NCI-H524 treated with DMSO at 0.1 percent for 48 hours (cell line): ENCODE measurements at places on chromosomes 4 and X.

DNA sequence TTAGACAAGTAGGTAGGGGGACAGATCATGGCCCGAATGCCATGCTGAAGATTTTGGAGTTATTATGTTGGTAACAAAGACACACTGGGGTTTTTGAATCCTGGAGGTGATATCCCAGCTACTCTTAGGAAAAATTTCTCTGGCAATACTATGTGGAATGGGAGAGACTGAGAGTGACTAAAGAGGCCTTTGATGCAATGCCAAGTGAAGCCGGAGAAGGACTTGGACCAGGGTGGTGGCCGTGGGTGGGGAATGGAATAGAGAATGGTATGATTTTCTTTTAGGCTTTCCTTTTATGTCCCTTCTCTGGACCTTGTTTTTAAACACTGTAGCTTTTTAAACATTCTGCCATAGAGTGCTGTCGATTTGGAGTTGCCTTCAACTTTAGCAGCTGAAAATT, 141.6 kb downstream of the DCLK2 start:
- no peak for DNase-seq

DNA sequence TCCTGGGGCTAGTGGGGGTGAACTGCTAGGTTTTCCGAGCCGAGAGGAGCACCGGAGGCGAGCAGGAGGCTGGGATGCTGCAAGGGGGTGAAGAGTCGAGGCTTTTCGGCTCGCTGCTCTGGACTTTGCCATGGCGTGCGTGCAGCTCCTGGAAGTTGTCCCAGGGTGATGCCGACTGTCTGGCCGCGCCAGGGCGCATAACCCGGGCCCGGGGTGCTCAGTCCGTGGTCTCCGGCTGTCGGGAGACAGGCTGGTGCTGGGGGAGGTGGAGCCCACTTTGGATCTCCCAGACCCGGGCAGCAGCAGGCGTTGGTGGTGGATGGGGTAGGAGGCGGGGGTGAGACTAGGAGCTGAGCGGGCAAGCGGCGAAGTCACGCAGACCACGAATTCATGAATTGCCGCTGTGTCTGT, 793 bp downstream of the GRIA3 start:
- no peak for DNase-seq

DNA sequence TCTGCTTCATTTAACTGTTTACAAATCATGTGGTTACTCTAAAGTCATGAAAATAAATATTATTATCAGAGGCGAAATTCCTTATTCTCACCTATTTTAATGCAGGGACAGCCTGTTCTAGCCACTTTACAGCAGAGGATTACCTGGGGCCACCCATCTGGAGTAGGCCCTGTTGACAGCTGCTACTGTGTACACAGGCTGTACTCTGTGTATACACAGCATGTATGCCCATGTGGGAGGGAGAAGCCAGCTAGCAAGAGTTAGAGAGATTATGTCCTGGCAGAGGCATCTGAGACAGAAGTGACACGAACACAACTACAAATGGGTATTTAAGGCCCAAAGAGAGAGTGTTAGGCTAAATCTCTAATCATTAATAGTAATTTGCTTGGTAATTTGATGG, 62.1 kb downstream of the GPRIN3 start:
- DNase-seq, result peak; percentile 52

GRCh38 chrX:27823812-27824211, 16.0 kb downstream of the MAGEB10 start:
- DNase-seq, result no peak

GRCh38 chrX:47707031-47707780, 48.2 kb upstream of the UXT start:
- DNase-seq, result peak; percentile 81

GRCh38 chr4:186810613-186811150, 87.0 kb upstream of the FAT1 start:
- DNase-seq, result no peak

DNA sequence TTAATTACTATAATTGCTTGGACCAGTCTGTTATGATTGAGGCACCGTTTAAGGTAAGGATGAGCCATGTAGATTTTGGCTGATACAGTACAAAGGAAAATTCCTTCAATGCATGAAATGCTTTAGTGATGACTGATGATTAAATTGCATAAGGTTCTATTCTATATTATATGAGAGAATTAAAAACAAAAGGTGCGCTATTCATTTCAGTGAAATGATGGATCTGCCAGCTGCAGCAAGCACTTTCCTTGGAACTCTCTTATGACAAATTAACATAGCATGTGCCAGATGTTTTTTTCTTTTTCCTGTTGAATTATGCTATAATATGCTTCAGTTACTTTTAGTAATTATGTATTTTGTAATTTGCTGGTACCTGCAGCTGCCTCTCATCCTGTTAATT, 98.5 kb downstream of the JADE1 start:
- DNase-seq, result no peak

DNA sequence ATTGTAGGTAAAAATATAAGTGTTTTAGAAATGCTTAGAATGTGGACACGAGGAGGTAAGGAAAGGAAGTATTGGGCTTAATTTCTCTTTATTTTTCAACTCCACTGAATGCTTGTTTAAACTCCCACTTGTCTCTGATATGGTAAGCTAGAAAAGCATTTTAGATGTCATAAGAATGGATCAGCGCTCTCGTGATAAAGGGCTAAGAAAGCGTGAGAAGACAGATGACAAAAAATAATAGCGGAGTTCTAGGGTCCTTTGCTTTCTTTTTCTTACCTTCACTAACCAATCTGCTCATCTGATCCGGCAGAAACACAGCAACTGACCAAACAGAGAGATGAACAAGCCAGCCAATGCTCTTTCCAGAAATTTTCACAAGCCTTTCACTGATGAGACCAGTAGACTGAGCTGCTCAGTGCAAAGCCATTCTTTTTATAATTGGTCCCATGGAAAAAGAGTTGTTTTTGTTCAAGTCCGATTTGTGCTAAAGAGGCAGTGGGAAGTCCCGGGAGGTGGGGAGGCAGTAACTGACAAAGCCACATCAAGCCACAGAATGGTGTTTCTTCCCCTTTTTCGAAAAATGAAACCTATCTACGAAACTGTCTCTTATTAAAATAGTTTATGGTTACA, at the start of gene TASL:
Gene TASL (minus strand): TSS at position 405 of the 630 bp plus-strand sequence. CDS start 17,411 bp downstream, outside the sequence.
- no peak for DNase-seq

GRCh38 chr4:148850257-148850995, 408.2 kb upstream of the NR3C2 start:
- DNase-seq, result no peak

DNA sequence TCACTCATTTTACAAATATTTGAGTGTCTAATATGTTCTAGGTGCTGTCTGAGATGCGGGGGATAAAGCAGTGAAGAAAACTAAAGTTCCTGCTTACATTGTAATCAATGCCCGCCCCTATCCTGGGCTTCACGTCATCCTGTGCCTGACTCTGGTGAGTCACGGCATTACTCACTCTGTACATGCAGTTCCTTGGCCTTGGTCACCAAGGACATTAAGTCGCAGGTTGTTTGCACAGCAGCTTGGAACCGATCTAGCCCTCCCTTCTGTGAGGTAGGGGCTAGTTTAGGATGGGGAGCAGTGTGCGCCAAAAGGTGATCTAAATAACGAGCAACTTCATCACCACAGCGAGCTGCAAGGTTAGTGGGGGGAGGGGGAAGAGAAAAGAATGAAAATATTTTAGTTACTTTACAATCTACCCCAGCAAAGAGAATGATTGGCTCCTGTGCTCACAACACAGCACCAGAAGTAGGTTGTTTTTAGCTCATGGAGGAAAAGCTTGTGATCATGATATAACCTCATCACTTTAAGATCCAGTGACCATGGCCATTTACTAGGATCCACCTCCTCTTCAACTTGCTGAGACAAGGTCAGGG, 48.0 kb upstream of the HDAC8 start:
- no peak for DNase-seq

DNA sequence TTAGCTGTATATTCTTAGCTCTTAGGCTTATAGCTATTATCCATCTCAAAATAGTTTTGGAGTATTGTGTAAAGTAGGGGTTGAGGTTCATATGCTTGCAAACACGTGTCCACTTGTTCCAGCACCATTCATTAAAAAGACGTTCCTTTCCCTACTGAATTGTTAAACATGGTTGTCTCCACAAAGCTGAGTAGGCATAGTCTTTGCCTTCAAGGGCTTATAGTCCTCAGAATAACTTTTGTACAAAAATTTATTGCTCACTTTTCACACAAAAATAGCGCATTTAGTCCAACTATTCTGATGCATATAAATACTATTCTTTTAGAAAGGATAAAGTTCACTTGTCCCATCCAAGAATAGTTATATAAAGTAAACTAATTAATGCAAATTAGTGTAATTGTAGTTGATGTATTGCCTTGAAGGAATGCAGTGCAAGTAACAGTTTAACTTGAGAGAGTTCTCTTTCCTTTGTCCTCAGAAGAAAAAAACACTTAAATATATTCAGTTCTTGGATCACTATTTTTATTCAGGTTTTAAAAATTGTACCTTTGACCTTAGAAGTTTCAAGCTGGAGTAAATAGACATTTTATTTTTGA, 14.1 kb downstream of the LRIT3 start:
- no peak for DNase-seq

- DNase-seq, result no peak
These were observed 70.2 kb downstream of the GC start for GRCh38 chr4:71713611-71714203.

- DNase-seq, result no peak
These were observed 190.9 kb downstream of the RAP1GDS1 start for GRCh38 chr4:98452091-98452490.

GRCh38 chr4:169231647-169232262, 39.0 kb downstream of the SH3RF1 start:
- no peak for DNase-seq

DNA sequence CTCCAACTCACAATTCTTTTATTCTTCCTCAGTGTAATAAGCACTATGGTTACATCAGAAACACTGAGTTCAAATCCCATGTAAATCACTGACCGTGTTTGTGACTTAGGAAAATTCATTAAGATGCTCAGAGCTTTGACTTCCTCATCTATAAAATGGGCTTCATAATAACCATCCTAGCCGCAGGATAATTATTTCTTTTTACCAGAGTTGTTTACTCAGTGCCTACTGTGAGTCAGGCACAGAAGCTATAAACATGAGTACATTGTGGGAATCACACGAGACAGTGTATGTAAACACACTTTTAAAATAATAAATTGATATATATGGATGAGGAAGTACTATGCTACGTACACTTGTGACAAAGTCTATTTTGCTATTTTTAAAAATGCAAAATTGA, 296.3 kb upstream of the TENM3 start:
- DNase-seq, result no peak

DNA sequence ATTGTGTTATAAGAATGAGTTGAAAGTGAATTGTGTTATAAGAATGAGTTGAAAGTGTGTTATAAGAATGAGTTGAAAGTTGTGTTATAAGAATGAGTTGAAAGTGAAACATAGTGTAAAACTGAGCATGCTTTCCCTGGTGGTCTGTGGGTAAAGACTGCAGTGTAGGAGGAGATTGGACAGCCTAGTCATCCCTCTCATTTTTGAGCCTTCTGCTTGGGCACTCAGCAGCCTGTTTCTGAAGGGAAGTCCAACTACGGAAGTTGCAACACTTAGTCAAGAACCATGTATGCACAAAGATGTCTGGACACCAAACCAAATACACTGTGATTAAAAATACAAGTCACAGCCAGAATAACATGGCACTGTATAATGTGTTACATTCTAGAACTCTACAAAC, 72.6 kb downstream of the ANK2 start:
- DNase-seq, result no peak

DNA sequence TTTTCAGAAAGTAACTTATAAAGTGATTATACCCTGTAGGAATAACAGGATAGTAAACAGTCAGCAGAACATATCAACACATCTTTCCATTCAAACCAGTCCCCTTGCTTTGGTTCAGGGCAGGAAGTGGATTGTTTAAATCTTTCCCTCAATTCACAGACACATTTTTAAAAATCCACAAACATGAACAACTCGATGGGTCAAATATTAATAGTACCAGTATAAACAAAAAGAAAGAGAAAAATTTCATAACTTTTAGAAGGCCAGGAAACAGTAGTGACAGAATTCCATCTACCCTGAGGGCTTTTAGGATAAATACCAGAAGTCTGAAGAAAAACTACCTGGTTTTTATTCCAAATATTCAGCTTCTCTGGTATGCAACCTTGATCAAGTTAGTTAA, 1072.8 kb upstream of the PABPC4L start:
- no peak for DNase-seq

- no peak for DNase-seq
These were observed 16.0 kb downstream of the IGFBP7 start for GRCh38 chr4:57093845-57094831.

DNA sequence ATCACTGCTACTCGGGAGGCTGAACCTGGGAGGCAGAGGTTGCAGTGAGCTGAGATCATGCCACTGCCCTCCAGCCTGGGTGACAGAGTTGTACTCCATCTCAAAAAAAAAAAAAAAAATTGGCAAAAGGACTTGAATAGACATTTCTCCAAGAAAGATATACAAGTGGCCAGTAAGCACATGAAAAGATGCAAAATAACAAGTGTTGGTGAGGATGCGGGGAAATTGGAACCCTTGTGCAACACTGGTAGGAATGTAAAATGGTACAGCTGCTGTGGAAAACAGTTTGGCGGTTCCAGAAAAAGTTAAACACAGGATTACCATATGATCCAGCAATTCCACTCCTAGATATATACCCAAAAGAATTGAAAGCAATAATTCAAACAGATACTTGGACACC, 19.4 kb downstream of the RBM10 start:
- no peak for DNase-seq

DNA sequence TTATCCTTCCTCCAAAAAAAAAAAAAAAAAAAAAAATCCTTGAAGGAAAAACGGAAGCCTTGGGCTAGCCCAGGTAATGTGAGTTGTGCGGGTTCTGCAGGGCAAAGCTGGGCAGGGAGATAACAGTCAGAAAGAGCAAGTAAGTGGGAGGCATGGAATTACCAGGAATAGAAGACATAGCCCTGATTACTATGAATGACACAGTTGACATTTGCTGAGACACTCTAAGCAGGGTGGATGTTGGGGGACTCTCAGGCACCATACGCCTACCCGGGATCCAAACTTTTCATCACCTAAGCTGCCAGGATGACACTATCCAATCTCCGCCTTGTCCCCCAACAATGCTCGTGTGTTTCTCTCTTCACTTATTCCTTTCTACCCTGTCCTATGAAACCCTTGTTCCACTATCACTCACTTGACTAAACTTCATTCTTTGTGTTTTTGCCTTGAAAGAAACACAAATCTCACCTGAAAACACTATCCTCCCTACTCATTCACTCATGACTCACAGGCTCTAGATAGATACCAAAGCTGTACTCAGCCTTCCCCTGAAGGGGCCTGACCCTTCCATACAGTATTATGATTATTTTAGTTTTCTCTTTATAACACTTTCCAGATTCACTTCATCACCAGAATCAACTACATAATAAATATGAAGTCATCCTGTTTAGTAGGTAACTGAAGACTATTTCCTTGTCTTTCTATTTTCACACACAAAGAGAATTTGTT, 158.4 kb downstream of the INPP4B start:
- no peak for DNase-seq

GRCh38 chr4:87824352-87824751, 8.4 kb upstream of the MEPE start:
- DNase-seq, result no peak

- DNase-seq, result no peak
These were observed 24.7 kb upstream of the PSAPL1 start for GRCh38 chr4:7459471-7459870.

GRCh38 chr4:85398276-85398675, 76.7 kb upstream of the ARHGAP24 start:
- DNase-seq, result no peak

- DNase-seq, result no peak
These were observed 16.1 kb downstream of the RHOH start for GRCh38 chr4:40212674-40213527.
